ENCODE measurements at places on chromosomes 7 and 10. TPM values are rescaled to one million over a fixed set of nuclear protein-coding genes. Genes with fewer than 3 reads are reported as not detected.

ZNF804B gene
- total RNA-seq: not detected

SPDYE1 gene
- total RNA-seq: not detected

UPK3B gene
- total RNA-seq: not detected

RPEL1 gene
- total RNA-seq: 0.07 TPM

- no peak for DNase-seq
These were observed 212.9 kb downstream of the SNX10 start for GRCh38 chr7:26504411-26505120.

- DNase-seq: no peak
These were observed 541.4 kb downstream of the TCERG1L start for GRCh38 chr10:130770018-130770630.

DNA sequence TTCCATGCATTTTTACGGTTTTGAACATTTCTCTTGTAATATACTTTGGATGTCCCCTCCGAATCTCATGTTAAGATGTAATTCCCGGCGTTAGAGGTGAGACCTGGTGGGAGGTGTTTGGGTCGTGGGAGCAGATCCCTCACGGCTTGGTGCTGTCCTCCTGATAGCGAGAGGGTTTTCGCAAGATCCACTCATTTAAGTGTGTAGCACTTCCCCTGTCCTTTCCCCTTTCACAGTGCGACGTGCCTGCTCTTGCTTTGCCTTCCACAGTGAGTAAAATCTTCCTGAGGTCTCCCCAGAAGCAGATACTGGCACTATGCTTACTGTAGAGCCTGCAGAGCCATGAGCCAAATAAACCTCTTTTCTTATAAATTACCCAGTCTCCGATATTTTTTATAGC is 6.6 kb downstream of the GPR141 start:
- DNase-seq: no peak

GRCh38 chr10:16848562-16849154 is 31.4 kb upstream of the RSU1 start:
- DNase-seq: no peak

DNA sequence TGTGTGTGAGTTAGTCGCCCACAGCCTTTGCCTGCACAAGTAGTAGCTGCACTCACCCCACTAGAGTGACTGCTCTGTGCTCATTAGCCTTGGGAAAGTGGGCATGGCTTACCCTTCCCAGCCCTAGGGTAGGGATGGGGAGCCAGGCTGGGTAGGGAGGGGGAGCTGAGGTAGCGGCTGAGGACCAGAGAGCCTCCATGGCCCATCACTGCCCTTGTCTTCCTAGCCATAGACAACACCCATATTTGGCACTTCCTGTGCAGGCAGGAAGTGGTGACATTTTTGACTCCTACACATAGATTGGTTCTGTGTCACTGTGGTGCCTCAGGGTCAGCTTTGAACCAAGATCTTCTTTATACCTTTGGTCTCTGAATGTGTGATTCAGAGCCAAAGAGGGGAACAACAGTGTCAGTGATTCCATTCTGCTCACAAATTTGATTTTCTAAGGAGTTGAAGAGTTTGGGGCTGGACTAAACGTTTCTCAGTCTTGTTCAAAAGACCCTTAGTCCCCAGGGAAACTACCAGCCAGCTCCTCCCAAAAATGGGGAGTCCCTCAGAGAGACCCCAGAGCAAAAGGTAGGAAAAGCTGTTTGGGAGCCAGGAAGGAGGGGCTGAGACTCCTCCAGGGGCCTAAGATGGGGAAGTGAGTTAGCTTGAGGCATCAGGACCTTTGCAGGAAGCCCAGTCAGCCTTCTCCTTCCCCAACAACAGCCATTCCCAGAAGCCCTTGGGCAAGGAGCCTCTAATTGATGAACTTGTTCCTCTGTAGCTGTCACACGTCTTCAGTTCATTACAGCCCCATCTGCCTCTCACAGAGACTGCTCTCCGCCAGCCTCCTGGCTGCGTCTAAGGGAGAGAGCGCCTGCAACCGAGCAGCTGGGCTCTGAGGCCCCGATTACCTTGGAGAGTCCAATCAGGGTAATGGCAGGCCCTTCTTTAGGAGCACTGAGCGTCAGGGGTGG is 135.0 kb downstream of the CDH23 start:
- no peak for DNase-seq

GRCh38 chr7:74059037-74059436 is 24.6 kb upstream of the LIMK1 start:
- DNase-seq: no peak

- DNase-seq: no peak
These were observed 41.7 kb downstream of the ARHGAP12 start for GRCh38 chr10:31886885-31887284.

- no peak for DNase-seq
These were observed 77.9 kb downstream of the CCNY start for GRCh38 chr10:35413985-35414861.

DNA sequence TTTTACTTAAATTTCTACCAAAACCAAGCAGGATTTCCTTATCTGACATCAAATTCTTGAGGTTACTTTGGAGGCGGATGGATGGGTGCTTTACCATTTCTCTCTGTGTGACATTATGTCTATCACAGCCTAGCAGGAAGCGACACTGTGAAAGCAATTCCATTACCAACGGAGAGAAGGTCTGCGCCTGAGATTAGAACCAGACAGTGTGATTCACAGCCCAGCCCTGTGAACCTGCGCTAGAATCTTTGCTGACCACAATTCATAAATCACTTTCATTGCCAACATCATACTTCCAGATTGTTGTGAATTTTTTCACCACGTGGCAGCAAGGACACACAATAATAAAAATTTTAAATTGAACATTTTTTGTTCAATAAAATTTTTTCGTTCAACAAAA is 126.5 kb downstream of the CUBN start:
- no peak for DNase-seq

DNA sequence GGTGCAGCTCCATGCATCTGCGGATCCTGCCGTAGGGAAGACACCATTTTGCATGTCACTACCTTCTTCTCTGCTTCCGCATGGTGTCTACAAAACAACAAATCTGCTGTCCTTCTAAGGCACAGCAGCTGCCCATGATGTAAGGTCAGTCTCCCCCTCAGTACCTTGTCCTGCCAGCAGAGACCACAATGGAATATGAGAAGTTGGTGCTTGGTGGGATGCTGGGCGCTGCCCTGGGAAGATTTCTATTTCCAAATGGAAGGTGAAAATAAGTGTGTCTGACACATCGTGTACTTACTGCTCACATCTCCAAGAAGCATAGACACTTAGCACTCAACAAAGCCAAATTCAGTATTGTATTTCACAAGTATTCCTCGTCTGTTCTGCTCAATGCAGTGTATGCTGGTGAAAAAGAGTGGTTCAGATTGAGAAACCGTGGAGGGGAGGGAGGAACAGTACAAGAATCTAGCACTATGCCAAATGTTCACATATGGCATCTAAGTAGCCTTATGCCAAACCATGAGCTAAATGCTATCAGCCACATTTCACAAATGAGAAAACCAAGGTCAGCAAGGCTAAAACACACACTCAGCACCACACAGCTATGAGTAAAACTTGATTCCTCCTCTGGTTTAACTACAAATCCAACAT is 95.0 kb downstream of the GRB10 start:
- no peak for DNase-seq

GRCh38 chr7:104040666-104041065 is 51.2 kb upstream of the RELN start:
- no peak for DNase-seq

GRCh38 chr10:10235003-10235402 is 782.7 kb upstream of the CELF2 start:
- no peak for DNase-seq

- DNase-seq: no peak
These were observed 26.2 kb upstream of the TRIM24 start for GRCh38 chr7:138433583-138434443.

GRCh38 chr7:116331020-116331419 is 120.7 kb downstream of the TES start:
- DNase-seq: no peak

GRCh38 chr10:35352512-35352911 is 16.2 kb downstream of the CCNY start:
- no peak for DNase-seq

GRCh38 chr10:48604991-48605508 is at the start of gene ARHGAP22:
ARHGAP22 (minus strand) TSS chr10:48605073; CDS start chr10:48604796, 277 bp downstream.
- DNase-seq: no peak

GRCh38 chr7:86949052-86949778 is 110.2 kb downstream of the ELAPOR2 start:
- no peak for DNase-seq

GRCh38 chr10:42367532-42368230 is 270.7 kb downstream of the ZNF33B start:
- peak; percentile 40 for DNase-seq

- no peak for DNase-seq
These were observed 199.2 kb downstream of the AHR start for GRCh38 chr7:17497549-17498167.
